ENCODE measurements at places on chromosomes 12 and 14. TPM values are rescaled to one million over a fixed set of nuclear protein-coding genes. Genes with fewer than 3 reads are reported as not detected.

LYZ gene
- total RNA-seq, result 392 TPM

DNA sequence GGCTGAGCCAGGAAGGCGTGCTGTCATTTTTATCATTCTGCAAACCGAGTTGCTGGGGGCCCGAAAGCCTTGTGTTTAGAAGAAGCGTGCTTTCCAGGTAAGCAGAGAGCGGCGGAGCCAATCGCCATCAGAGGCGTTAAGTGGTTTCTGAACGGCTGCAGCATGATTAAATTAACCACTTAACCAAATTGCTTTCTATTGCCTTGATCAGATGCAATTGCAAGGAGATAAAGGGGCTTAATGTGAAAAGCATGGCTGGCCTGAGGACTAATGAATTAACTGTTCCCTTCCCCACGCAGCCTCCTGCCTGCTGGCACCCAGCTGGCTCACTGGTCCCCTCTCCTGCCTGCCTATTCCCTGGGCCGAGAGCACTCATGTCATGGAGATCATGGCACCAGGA, 36.6 kb upstream of the CHGA start:
- DNase-seq, result no peak

STX2 gene
- 21.0 TPM for total RNA-seq

DNA sequence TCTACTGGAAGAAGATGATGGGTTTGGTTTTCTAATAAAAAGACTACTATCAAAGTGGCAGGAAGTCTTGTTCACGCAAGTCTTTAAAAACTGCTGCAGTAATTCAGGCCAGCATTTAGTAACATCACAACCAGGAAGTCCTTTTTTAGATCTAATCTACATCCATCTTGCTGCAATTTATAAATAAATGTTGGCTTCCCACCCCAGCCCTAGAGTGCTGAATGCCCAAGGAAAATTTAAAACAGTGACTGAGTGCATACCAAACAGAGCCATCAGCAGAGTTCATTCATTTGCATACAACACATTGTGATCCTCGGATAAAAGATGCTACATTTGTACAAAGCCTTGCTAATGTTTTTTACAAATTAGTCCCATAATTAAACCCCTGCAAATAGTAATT, 72.1 kb downstream of the PHLDA1 start:
- DNase-seq, result no peak

TSHR gene
- not detected for total RNA-seq

DNA sequence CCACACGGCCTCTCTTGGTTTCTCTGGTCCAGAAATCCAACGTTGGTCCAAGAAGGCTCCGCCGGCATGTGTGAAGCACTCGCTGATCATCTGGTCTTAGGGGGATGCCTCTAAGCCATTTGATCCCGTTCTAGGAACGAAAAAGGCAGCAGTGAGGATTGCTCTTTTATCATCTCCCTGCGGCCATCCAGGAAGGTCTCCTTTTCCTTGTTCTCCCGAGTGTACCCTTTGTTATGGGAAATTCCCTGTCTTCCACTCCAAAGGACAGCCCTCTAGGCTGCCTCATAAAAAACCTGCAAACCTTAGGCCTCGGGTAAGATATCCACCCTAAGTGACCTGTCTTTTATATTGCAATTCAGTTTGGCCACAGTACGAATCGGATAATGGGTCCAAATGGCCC, 85.8 kb downstream of the TMTC3 start:
- no peak for DNase-seq

DNA sequence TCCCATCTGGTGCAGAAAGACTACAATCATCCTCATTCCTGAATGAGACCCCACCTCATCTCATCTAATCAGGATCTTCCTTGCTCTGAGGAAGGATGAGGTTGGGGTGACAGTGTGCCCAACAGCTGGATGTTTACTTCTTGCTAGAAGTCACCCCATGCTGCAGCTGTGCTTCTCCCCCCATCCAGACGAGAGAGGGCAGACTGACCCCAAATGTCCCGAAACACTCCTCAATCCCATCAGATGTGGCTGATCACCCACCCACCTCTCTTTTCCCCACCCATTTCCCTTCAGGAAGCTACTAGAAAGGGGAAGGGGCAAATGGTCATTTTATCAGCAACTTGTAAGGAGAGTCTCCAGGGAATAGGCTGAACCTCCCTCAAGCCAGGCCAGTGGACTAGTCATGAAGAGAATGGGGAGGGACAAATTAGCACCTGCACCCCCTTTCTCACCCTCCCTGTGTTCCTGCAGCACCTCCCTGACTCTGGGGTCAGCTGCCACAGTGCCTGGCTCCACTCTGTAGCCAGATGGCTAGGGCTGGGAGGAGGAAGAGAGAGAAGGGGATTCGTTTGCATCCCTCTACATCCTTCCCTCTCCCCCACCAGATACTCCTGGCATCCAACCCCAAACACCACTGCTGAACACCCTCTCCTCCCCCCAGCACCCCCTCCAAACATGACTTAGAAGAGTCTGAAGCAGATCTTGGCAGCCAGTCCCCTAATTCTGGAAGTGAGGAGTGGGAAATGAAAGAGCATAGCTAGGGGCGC, 2.8 kb upstream of the BAZ2A start:
- DNase-seq, result no peak

DNA sequence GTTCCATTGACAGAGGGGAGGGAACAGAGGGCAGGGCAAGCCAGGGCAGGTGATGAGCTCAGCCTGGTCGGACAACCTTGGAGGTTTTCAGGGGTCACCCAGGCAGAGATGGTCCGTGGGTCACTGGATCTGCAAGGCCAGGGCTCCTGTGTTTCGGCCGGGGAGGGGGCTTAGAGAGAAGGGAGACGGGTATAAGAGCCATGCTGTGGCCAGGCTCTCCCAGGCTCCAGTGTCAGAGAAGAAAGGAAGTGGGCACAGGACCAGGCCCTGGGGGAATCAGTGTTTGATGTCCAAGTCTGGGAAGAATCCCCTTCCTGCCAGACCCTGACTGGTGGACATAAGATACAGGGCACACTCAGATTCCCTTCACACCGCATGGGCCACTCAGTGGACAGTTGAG, 36.9 kb downstream of the DIO3 start:
- no peak for DNase-seq

SERPINA9 gene
- total RNA-seq, result not detected

DNA sequence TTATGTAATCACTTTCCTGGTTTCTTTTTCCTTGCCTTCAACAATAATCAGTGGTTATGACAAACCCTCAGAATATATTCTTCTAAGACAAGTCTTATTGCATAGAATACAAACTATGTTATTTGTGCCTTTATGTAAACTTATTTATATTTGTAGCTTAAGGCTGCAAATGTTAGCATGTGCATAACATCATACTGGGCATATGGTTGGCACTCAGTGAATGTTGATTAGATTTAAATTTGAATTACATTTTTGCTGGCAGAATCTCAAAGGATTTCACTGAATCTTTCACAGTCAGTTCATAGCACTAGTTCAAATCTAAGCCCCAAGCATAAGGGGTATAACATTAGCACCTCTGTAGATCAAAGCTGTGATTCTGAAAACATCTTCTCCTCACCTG, 113.2 kb upstream of the AEBP2 start:
- DNase-seq, result no peak

- DNase-seq, result no peak
Measured at GRCh38 chr14:55957950-55958349, 160.3 kb upstream of the PELI2 start.

SNRNP35 gene
- total RNA-seq, result 26.9 TPM

INHBC gene
- not detected for total RNA-seq

DNA sequence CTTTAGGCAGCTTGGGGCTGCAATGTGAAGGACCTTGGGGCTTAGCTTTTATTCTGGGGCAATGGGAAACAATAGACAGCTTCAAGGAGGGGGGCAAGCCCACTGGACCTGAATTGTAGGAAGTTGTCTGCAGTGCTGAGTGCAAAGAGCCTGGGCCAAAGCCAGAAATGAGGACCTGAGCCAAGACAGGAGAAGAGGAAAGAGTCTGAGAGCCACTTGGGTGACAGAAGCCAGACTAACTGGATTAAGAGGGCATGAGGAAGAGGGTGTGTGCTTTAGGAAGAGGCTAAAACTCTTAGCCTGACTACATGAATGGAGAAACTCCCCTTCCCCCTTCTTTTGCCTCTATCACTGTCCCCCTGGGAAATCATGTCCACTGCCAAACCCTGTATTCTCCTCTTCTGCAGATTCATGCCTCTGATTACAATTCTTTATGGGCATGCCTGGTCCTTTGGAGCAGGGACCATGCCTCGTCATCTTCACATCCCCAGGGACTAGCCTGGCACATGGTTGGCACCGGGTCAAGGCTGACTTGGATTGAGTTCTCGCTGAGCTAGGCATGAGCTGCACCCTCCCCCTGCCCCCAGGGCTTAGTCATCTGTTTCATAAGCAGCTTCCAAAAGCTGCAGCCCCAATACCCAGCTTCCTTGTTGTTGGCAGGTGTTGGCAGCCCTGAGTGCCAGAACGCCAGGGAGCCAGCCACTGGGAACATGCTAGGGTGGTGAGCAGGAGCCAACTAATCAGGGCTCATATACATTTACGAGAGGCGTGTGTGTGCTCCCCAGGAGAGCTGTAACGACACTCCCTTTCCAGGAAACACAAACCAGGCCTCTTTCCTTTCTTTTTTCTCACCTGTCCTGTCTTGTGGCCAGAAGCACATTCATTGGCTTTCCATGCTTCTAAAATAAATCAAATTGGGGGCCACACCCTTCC, 27.7 kb upstream of the JDP2 start:
- DNase-seq, result peak; percentile 88

HOXC11 gene
- not detected for total RNA-seq

DNA sequence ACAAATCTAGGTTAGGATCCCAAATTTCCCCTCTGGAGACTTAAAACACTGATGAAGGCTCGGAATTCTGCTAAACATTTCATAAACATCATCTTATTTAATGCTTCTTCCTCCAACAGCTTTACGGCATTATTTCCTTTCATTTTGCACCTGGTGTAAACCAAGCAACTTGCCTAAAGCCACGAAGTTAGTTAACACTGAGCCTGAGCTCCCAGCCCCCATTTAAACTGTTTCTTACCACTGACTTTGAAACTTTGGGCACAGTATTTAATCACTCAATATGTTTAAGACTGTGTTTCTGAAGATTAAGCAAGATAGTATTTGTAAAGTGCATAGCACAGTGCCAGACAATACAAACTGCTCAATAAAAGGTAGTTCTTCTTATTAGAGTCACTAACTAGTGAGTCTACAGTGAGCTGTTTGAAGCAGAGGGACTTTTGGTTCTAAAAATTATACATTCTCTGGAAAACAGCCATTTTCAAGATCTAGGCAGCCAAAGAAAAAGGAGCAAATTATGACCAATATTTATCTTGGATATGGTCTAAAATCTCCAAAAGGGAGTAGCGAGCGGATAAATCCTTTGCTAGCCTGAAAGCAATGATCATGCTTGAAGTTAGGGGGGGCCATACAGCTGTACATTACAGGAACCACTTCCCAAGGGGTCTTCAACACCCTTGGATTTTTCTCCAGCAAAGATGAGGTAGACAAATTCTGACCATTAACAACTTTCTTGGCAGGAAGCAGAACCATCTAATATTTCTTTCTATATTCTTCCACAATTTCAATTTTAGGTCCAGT, 4.0 kb downstream of the EGLN3 start:
- DNase-seq, result no peak

DNA sequence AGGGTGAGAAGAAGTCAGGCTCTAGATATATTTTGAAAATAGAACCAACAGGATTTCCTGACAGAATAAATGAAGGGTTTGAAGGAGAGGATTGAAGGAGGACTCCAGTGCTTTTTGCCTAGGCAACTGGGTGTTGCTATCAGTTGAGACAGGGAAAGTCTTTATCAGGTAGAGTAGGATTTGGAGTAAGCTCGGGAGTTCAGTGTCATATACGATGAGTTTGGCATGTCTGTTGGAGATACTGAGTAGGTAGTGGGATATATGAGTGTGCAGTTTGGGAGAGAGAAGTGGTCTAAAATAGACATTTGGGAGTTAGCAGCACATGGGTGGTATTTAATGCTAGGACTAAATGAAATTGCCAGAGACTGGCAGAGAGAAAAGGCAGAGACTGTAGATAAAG, 141.2 kb downstream of the SAMD4A start:
- no peak for DNase-seq

GRCh38 chr14:103830511-103831270, 16.7 kb downstream of the PPP1R13B start:
- no peak for DNase-seq

- DNase-seq, result no peak
Measured at GRCh38 chr14:56515739-56516138, 63.9 kb upstream of the TMEM260 start.

GRCh38 chr12:58509116-58509885, 411.0 kb downstream of the LRIG3 start:
- no peak for DNase-seq
